Activated T-cell treated with anti-CD3 and anti-CD28 coated beads, Interleukin-2, amount 50 U/mL, for 72 hours (primary cell): ENCODE measurements at places on chromosomes 2 and 18. TPM values are rescaled to one million over a fixed set of nuclear protein-coding genes. Genes with fewer than 3 reads are reported as not detected.
A peak's percentile ranks its signal among the peaks of the same experiment; 100 is the strongest.

DNA sequence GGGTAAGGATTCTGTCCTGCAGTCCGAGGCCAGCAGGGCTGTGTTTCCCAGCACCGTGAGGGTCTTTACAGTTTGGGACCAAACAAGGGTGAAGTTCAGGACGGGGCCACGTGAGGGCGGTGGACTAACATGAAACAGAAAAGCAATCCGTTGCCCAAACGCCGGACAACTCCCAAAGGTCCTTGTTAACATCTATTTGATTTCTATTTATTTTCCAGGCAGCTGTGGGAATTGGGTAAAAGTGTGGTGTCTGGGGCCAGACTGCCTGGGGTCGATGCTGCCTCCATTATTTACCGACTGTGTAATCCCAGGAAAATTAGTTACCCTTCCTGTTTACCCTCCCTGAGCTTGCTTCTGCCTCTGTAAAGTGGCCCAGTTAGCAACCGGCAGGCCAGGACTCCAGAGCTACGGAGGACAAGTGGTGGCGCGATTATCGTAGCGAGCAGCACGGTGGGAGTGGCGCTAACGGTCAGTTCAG lies 66.3 kb upstream of the TCF7L1 start:
- H3K4me3 ChIP-seq: peak overlapping the region; percentile 35
- H3K4me1 ChIP-seq: peaks cover 7% of the 10 kb centered on the region
- peaks cover 34% of the 10 kb centered on the region for H3K27me3 ChIP-seq
- H3K27ac ChIP-seq: peak overlapping the region; percentile 10
- DNase-seq: peak; percentile 59

DLGAP1 gene
- total RNA-seq: 0.51 TPM

GRCh38 chr2:74373221-74373676 lies 6.9 kb downstream of the DCTN1 start:
- H3K4me3 ChIP-seq: no peak overlapping the region
- no peaks in the 10 kb centered on the region for H3K36me3 ChIP-seq
- no peaks in the 10 kb centered on the region for H3K27me3 ChIP-seq

DNA sequence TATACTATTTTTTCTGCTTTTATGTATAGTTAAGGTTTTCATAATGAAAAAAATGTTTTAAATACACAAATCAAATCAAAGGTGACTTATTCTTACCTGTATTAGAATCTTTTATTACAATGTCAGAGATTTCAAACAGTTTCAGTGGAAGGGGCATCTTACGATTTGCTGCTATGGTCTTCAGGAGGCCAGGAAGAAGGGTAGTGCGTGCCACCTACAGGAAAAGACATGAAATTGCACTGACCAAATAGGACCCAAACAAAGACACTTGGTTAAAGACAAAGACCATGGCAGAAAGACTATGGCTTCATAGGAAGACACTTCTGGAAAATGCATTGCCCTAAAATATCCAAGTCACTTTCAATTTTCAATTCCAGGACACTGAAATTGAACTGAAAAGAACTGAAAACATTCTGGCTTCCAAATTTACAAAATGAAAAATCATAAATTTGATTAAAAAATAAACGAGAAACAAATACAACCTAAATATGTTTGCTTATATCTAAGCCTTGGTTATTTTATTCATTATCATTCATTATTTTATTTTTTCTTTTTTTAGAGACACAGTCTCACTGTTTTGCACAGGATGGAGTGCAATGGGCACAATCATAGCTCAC lies 42.1 kb downstream of the FARSB start:
- H3K27ac ChIP-seq: no peak overlapping the region
- H3K4me3 ChIP-seq: no peak overlapping the region
- no peaks in the 10 kb centered on the region for H3K4me1 ChIP-seq
- no peaks in the 10 kb centered on the region for H3K27me3 ChIP-seq

CAVIN2 gene
- not detected for total RNA-seq

DNA sequence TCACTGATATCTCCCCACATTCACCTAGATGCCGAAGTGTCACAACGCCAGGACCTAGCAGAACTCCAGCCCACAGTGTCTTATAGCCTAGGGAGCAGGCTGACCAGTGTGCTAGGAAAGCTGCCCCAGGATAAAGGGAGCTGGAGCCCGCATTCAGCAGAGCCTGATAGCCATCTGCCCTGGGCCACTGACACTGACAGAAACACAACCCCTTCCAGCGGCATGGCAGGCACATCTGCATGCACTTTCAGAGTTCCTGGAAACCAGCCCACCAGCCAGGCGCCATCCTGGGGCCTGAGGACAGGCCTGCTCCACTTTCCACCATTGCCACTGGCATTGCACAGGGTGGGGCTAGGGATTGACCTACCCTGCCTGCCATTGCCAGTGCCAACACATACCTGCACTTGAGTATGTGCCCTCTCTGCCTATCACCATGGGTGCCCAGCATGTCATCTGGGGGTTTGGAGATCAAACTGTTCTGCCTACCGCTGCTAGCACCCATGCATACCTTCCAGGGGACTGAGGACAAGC lies 290.1 kb upstream of the KLHL14 start:
- no peaks in the 10 kb centered on the region for H3K27me3 ChIP-seq
- H3K4me1 ChIP-seq: no peaks in the 10 kb centered on the region
- no peak overlapping the region for H3K4me3 ChIP-seq
- H3K36me3 ChIP-seq: no peaks in the 10 kb centered on the region

DNA sequence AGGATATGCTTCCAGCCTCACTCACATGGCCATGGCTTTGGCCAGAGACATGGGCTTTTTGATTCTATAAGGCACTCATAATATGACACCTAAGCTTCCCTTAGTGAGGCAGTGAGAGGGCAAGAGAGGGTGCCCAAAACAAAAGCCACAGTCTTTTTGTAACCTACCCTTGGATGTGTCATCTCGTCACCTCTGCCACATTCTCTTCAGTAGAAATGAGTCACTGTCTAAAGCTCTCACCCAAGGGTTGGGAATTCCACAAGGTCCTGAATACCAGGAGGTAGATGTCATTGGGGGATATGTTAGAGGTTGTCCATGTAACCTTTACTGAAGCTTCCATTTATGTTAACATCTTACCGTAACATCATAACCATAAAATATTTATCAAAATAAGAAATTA lies 108.4 kb downstream of the ALMS1 start:
- peaks cover 12% of the 10 kb centered on the region for H3K4me1 ChIP-seq
- no peak overlapping the region for H3K4me3 ChIP-seq
- no peaks in the 10 kb centered on the region for H3K27me3 ChIP-seq
- no peak overlapping the region for H3K27ac ChIP-seq
- DNase-seq: no peak

WNT10A gene
- total RNA-seq: 8.6 TPM

SOX11 gene
- total RNA-seq: not detected

DNA sequence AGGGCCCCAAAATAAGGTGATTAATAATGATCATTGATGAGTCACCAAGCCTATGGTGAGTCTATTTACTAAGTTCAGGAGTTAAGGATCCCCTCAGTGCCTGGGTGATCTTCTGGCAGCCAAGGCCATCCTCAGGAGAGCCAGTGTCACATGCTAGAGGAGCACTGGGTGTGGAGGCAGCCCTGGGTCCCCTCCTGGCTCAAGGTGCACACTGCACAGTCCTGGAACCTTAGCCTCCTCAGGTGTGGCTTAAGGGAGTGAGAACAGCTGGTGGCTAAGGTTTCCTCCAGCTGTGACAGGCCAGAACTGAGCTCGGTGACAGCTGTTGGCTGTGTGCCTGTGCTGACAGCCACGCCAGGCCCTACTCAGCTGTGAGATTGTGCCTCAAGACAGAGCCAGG lies 52.1 kb upstream of the ACAA2 start:
- no peaks in the 10 kb centered on the region for H3K4me1 ChIP-seq
- H3K4me3 ChIP-seq: no peak overlapping the region
- DNase-seq: no peak
- H3K27me3 ChIP-seq: peaks cover 13% of the 10 kb centered on the region
- H3K27ac ChIP-seq: no peak overlapping the region
